Activated naive CD4-positive, alpha-beta T cell treated with anti-CD3 and anti-CD28 coated beads, Interleukin-2, amount 10 ng/mL, durations not matched to agents 7 days and 5 days (primary cell): ENCODE measurements at places on chromosomes 4 and X.

DNA sequence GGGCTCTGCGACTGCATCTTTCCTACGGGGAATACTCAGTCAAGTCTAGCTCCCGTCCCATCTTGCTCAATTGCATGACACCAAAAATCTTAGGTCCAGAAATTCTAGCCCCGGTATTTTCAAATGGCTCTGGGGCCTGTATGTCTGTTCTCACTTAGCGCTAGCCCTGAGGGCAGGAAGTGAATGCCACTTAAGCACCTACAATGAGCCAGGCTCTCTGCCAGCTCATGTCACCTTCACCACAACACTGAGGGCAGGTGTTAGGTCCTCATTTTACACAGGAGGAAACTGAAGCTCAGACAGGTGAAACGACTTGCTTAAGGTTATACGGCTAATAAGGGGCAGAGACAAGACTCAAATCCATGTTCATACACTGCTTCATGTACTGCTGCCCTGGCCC is 282.8 kb downstream of the PPP1R2C start:
- DNase-seq = no peak

- no peak for DNase-seq
Observed at GRCh38 chrX:57771689-57772088, 91.6 kb upstream of the NLRP2B start.

GRCh38 chr4:185437809-185438208 is 12.0 kb upstream of the UFSP2 start:
- DNase-seq = no peak

DNA sequence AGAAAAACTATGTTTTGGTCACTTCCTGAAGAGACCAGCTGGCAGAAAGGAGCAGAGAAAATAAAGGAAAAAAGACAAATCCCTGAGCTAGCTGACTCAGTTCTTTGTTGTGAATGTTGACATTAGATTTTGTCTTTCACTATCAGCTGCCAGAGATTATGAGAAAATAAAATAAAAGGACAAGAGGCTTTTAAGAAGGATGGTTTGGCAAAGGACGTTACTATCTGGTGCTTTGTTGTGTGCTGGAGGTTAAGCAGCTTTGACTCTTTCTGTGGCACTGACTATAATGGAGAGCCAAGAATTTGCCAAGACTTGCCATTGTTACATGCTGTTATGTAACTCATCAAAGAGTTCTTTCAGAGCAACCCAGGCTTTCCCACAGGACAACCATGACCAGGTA is 12.1 kb downstream of the ASB5 start:
- DNase-seq = no peak

GRCh38 chr4:70151271-70151670 is 2.8 kb upstream of the PRR27 start:
- no peak for DNase-seq

- no peak for DNase-seq
Observed at GRCh38 chrX:47194194-47194787, 662 bp downstream of the UBA1 start.
